Hepatocyte (in vitro differentiated cells): ENCODE measurements at places on chromosomes 12 and 14.

DNA sequence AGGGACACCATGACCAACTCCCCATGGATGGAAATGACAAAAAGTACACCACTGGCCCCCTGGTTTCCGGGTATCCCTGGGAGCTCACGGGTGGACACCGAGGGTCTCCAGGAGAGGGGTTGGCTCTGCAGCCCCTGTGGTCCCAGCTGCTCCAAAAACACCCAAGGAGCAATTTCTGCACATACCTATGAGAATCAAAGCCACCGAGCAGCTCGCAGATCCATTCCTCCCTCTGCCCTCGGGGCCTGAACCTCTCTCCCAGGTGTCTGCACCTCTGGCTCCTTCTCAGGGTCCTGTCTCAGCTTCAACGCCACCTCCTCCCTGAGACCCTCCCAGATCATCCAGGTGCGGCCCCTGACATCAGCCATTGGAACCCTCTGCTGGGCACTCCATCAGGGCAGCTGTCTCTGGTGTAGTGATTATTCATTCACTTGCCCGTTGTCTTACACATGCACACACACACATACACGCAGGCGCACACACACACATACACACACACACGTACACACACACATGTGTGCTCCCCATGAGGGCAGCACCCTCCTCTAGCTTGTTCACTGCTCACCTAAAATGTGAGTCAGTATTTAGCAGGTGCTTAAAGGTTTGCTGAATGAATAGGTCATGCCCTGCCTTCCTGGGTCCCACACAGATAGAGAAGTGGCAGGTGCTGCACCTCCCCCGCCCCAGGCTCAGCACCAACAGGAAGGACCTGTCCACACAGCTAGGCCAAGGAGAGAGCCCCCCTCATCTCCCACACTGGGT is 5.9 kb downstream of the RIMBP2 start:
- DNase-seq, result no peak

DNA sequence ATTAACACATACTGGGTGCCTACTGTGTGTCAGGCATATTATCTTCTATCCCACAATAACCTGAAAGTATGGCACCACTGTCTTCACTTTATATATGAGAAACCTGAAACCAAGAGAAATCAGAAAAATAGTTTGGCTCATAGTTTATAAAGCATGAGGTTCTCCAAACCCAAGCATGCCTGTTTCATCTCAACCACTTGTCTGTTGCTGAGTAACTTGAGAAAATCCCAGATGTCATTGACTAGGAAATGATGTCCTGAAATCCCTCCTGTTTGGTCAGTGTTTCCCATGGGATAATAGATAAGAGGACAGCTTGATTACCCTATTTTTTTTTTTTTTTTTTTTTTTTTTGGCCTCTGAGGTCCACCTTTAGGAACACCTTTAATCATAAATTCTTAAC is 2.6 kb upstream of the IFNG-AS1 start:
- no peak for DNase-seq

GRCh38 chr12:130803702-130804101 is 35.3 kb downstream of the STX2 start:
- DNase-seq, result no peak

- DNase-seq, result no peak
Observed at GRCh38 chr14:51453869-51454268, 197.8 kb upstream of the FRMD6 start.

DNA sequence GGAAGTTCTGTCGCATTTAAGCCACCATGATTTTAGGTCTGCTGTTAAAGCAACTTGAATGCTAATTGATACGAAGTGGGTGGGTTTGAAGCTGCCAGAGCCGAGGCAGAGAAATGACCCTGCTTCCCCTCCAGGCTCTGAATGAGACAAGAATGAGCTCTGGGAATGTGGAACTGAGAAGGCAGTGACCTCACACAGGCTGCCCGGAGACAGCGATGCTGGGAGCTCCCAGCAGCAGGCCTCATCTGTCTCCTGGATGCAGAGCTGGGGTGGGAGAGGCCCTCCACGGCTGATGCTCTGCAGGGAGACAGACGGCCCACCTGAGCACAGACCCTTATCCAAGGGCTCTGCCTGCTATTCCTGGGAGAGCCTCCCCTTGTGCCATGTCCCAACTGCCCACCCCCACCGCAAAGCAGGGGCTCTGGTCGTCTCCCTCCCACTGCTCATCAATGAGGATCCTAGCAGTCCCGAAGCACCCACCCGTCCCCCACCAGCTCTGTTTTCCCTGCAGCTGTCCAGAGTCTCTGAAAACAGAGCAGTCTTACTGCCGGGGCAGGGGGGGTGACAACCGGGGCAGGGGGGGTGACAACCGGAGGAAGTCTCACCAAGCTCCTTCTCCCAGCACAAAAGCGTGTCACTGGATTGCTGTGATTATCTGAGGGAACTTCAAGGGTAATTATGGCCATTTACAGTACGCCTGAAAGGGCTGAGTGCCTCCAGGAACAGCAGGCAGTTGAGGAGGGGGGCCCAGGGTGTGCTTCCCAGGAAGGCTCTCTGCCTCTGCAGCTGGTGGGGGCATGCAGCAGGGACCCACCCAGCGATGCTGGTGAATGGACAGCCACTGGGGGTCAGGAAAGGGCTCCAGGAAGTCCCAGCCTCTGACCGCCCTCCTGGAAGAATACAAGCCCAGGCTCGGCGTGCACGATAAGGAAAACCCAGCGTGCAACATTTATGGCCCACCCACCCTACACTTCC is 67.8 kb downstream of the CHGA start:
- DNase-seq, result no peak

GRCh38 chr12:46910830-46911229 is 85.0 kb upstream of the SLC38A4 start:
- no peak for DNase-seq
